Inflammatory macrophage treated with lipopolysaccharide for 1 hour (primary cell): ENCODE measurements at places on chromosomes 13 and 19.

GRCh38 chr19:10163536-10163935 is 31.2 kb downstream of the DNMT1 start:
- no peak for DNase-seq

DNA sequence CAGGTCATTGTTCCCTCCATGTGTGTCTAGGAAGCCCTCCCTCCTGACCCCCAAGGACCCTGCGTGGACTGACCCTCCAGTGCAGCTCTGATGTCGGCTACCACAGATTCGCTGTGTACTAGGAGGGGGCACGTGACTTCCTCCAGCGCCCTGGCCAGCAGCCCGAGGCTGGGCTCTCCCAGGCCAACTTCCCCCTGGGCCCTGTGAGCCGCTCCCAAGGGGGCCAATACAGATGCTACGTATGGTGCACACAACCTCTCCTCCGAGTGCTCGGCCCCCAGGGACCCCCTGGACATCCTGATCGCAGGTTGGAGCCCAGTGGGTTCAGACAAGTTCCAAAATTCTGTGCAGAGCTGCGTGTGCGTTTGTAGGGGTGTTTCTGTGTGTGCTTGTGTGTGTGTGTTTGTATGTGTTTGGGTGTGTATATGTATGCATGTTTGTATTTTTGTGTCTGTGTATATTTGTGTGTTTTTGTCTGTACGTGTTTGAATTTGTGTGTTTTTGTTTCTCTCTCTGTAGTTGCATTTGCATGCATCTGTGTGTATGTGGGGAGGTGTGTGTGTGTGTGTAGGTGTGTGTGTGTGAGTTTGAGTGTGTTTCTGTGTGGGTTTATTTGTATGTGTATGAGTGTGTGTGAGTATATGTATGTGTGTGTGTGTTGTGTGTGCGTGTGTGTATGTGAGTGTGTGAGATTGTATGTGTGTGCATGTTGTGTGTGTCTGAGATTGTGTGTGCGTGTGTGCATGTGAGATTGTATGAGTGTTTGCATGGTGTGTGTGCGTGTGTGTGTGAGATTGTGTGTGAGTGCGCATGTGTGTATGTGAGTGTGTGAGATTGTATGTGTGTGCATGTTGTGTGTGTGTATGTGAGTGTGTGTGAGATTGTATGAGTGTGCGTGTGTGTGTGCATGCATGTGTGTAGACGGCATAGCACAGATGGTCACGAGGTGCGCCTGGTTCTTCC is 21.4 kb upstream of the LILRA2 start:
- DNase-seq: peak; percentile 22

DNA sequence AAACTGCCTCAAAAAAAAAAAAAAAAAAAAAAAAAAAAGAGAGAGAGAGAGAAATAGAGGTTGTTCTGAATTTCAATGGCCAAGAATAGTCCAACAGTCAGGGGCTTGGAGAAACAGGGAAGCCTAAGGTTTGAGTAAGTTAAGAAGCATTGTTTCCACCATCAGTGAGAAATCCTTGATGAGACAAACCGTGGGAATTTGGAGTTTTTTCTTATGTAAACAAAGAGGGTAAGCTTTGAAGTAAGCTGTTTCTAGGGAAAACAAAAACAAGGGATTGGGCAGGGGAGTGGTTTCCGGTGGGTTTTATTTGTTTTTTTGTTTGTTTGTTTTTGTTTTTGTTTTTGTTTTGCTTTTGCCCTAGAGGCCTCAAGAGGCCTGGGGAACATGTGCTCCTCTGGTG is 11.2 kb upstream of the ERVV-1 start:
- no peak for DNase-seq

- peak; percentile 84 for DNase-seq
These were observed 11.3 kb downstream of the EPS8L1 start for GRCh38 chr19:55086730-55087541.

GRCh38 chr19:43820098-43820883 is 6.8 kb upstream of the ZNF283 start:
- peak; percentile 25 for DNase-seq

GRCh38 chr13:46181377-46181839 is 569 bp downstream of the LCP1 start:
- DNase-seq: no peak

GRCh38 chr13:47903836-47904235 is 97.2 kb downstream of the SUCLA2 start:
- peak; percentile 65 for DNase-seq

DNA sequence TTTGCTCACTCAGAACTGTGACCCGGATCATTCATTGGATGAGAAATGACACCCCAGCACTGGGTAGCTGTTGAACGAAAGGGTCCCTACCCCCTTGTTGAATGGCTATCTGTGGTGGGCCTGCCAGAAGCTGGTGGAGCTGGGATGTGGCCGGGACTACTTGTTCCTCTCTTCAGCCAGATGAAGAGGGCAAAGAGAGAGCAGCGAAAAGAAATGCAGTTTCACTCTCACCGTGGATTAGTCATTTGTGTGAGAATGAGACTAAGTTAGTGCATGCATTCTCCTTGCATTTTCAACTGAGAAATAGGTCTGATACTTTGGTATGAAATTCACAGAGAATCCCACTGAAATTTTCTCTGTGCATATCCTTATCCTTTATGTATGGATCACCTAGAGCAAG is 553.1 kb downstream of the IRS2 start:
- DNase-seq: no peak

- DNase-seq: peak; percentile 69
These were observed 5.9 kb downstream of the LAMP1 start for GRCh38 chr13:113302986-113303385.

- DNase-seq: no peak
These were observed 47.6 kb upstream of the GPI start for GRCh38 chr19:34317311-34317927.

- no peak for DNase-seq
These were observed 24.9 kb downstream of the RCBTB1 start for GRCh38 chr13:49560270-49561061.

- peak; percentile 99 for DNase-seq
These were observed 5.7 kb downstream of the RNF225 start for GRCh38 chr19:58400916-58401839.

DNA sequence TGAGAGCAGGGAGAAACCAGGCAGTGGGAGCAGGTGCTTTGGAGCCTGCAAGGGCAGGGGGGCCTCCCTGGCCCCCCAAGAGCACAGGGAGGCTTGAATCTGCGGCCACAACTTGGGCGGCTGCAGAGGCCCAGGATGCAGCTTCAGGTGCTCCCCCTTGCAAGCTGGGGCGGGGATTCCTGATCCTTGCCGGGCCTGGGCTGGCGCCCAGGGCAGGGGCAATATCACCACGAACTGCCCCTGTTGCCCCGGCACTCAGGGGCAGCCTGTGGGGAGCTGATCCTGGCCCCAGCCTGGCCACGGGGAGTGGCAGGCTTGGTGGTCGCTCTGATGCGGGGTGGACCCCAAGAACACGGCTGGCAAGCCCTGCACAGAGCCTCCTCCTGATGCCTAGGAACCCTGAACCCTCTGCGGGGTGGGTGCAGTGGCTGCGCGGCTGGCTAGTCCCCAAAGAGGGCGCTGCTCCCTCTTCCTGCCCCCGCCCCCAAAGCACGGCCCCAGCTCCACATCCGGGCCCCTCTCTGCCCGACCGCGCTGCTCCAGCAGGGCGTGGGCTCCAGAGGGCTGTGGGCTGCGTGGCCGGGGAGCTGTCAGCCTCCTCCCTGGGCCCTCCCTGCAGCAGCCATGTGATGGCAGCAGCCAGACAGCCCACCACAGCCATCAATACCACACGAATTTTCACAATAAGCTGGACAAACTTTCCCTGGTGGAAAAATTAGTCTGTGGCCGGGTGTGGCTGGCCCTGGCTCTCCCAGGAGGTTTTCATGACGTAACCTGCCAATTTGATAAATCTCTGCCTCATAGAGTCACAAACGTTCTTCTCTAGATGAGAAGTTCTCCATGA is 21.0 kb downstream of the TNFSF9 start:
- peak; percentile 66 for DNase-seq

- DNase-seq: no peak
These were observed 252.6 kb downstream of the SLITRK5 start for GRCh38 chr13:87923753-87924152.

DNA sequence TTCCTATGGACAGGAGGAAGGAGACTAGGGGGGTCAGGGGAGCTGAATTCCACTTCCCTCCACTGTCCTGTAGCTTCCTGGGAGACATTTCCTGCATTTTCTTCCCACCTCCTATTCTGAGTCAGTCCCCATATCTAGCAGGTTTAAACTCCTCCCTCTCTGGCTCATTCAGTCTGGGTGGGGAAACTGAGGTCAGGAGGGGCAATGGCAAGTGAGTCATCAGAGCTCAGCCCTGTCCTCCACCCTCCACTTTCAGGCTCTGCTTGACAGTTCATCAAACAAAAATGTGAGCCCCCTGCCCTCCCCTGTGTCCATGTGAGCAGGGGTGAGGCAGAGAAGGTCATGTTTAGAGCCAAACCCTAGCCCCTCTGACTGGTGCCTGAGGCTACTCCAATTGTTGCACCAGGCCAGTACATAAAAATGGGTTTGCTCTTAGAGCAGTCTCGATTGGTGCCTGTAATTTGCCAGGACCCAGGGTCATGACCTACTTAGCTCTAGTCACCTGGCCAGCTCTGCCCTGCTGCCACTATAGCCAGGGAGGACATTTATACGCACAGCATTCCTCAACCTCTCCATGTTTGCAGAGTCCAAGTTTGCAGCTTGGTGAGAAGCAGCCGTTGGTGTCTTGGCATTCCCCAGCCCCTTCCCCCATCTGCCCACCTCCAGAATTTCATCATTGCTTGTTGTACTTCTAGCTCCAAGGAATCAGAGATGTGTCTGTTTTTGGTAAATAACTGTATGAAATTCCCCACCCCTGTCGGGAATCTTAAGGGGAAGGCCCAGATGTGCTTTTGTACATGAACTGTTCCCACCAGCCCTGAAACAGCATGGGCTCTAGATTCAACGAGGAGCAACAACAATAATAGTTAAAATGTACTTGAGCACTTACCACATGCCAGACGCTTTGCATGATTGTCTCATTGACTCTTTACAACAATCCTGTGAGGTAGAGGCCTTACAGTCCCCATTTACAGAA is 20.7 kb downstream of the SAMD4B start:
- peak; percentile 40 for DNase-seq

- DNase-seq: no peak
These were observed 451.0 kb upstream of the SLC10A2 start for GRCh38 chr13:103517066-103517767.

DNA sequence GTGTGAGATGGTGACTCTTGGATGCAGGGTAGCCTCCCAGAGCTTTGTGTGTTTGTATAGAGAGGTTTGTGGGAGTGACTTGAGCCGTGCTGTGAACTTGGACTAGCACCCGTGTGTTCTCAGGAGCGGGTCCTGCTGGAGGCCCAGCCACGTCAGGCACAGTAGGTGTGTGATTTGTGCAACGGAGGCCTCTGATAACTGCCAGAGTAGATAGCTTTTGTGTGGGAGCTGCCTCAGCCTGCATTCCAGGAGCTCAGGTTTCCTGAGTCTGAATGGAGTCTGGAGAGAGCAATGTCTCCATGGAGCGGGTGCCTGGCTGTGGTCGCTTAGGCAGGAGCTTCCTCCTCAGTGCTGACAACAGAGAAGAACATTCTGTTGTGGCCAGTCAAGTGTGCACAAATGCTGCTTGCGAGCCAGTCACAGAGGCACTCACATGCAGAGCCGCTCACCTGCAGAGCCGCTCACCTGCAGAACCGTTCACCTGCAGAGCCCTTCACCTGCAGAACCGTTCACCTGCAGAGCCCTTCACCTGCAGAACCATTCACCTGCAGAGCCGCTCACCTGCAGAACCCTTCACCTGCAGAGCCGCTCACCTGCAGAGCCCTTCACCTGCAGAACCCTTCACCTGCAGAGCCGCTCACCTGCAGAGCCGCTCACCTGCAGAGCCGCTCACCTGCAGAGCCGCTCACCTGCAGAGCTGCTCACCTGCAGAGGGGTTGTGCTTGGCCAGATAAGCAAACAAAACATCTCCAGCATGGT is 32.6 kb downstream of the TFDP1 start:
- DNase-seq: peak; percentile 8

DNA sequence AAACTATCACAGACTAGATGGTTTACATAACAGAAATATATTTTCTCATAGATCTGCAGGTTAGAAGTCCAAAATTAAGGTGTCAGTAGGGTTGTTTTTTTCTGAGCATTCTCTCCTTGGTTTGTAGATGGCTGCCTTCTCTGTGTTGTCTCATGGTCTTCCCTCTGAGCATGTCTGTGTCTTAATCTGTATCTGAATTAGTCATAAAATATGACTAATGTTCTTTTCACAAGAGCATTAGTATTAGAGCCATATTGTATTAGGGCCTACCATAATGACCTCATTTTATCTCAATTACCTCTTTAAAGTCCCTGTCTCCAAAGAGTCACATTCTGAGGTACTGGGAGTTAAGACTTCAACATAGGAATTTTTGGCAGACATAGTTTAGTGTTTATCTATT is 77.2 kb upstream of the OBI1 start:
- no peak for DNase-seq

DNA sequence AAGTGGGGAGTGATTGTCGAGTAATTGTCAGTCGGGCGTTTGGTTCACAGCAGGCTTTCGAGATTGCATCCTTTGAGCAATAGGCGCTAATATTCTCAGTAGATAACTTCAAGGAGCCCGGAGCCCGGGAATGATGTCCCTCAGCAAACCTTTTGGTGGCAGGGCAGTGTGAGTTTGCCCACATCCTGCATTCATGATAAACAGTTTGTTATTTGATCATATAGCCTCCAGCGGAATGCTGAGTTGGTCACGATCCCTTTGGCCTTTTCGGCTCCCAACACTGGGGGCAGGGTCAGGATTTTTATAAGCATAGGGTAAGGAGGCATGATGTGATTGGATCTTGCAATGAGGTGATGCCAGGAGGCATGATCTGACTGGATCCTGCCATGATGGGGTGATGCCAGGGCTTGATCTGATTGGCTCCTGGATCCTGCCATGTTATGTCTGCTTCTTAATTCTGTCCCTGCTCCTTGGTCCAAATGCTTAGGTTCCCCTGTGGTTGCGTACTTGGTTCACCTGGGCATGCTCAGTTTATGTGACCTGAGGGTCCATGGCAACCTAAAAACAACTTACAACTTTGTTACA is 38.2 kb upstream of the IGSF23 start:
- no peak for DNase-seq

DNA sequence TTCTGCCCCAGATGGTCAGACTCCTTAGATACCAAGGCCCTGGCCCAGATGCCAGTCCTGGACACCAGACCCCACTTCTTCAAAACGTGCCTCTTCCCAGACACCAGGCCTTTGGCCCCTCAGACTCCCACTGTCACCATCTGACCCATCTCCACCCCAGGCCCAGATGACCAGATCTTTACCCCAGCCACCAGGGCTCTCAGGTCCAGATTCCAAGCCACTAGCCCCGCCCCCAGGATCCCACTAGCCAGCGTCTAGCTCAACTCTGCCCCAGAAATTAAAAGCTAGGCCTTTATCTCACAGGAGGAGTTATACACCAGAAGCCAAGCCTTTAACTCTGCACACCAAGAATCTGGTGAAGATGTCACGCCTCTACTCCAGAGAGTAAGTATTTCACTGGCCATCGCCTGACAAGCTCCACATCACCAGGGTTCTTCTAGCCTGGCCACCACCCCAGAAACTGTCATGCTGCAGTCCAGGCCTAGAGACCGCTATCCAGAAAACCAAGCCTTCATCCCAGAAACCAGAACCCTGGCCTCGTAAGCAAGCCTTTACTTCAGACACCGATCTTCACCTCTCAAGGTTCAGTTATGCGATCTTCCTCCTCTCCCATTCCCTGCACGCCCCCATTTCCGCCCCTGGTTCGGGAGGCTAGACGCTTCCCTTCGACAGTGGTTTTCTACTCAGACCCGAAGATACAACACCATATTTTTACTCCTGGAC is 595 bp downstream of the XAB2 start:
- DNase-seq: no peak

GRCh38 chr13:36453516-36453915 is 21.2 kb downstream of the CCNA1 start:
- DNase-seq: no peak
